ENCODE measurements at places on chromosomes 16 and 17. TPM values are rescaled to one million over a fixed set of nuclear protein-coding genes. Genes with fewer than 3 reads are reported as not detected.

The ZNF768 gene
- polyA plus RNA-seq: 70.4 TPM

The GLYR1 gene
- polyA plus RNA-seq: 123 TPM

- no peak for DNase-seq
These were observed 15.5 kb upstream of the NFATC3 start for GRCh38 chr16:68069511-68070248.

The HERPUD1 gene
- 129 TPM for polyA plus RNA-seq

DNA sequence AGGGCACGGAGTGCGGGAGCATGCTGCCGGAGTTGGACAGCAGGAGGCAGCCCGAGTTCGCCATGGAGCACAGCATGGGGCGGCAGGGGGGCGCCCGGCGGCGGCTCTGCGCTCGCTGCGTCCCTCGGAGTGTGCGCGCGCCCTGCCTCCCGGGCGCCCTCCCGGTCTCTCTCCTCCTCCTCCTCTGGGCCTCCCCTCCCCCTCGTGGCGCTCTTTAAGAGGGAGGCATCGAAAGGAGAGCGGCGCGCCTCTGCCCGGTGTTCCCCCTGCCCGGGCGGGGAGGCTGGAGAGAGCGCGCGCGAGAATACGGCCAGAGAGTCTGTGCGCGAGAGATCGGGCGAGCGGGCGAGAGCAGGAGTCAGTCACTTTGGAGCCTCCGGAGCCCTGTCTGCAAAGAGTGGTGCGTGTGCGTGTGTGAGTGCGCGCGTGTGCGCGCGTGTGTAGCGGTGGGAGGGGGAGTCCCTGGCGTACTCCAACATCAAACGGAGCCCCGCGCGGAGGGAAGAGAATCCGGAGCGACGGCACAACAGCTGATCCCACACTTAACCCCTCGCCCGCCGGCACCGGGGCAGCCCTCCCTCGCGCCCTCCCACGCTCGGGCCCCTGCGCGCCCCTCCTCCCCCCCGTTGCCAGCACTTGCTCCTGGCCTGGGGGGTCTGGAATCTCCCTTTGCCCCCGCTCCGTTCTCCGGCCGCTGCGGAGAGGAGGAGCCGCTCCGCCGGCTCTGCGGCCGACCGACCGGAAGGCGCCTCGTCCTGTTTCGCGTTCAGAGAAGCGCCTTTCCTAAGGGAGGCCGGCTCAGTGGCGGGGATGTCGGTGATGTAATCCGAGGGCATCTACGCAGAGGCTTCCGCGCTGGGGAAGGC, 108.9 kb downstream of the ENGASE start:
- peak; percentile 49 for DNase-seq

The DLG4 gene
- polyA plus RNA-seq: 32.1 TPM

DNA sequence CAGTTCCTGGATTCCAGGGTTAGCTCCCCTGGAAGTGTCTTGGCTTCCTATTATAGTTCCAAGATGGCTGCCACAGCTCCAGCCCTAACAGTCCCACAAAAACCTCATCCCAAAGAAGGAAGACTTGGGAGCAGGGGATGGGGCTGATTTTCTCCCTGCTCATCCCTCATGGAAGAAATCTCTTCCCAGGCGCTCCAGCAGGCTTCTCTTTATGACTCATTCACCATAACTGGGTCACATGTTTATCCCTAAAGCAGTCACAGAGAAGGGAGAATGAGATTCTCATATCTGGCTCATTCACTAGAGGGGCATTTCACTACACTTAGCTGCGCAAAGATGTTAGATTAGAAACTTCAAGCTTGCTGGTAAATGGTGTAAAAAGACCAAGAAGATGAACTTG, 206.5 kb upstream of the IRX3 start:
- no peak for DNase-seq

The ASIC2 gene
- polyA plus RNA-seq: 4.1 TPM

DNA sequence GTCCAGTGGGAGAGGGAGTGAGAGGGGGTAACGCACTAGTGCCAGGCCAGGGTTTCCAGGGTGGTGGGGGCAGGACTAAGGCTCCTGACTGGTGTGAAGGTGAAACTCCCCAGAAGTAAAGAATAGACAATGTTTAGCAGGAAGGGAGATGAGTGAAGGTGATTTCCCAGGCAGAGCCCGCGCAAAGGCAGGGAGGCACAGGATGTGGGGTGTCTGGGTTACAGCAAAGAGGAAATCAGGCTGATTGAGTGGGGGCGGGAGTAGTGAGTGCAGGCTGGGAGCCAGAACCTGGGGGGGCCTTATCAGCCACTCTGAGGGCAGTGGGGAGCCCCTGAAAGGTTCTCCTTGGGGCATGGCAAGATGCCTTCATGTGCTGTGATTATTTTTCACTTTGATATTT, 167.5 kb downstream of the UTP18 start:
- DNase-seq: no peak

The CIAO2B gene
- polyA plus RNA-seq: 99.3 TPM

The KRTAP4-1 gene
- polyA plus RNA-seq: not detected

DNA sequence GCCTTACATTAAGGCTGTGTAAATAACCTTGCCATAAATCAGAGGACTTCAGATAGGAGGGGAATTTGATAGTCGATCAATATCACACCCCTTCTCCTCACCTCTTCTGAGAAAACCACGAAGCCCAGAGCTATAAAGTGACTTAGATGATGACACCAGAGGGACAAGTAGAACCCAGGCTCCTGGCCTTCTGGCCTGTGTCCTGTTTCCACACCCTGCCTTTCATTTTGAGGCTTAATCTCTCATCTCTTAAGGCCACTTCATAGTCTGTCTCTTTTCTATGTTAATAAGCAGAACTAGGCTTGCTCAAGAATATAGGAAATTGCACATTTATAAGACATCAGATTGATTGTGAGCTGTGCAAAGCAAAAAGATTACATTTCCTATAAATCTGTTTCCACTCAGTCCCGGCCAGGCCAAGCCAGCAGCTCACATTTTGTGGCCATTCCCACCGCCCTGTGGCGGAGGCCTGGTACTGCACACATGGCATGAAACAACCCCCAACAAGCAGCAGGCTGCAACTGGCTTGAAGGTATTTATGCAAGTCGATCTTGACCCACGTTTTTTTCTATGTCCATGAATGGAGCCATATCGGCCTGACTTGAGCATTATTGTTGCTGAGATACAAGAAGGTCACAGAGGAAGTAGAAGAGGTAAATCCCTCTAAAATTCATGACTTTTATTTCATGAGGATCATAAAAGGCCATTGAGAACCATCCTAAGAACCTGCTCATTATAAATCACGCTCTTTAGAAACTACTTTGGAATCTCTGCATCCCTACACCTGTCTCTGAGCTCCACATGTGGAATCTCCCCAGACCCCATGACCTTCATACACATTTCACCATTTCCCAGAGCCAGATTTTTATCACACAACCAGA, 93.7 kb downstream of the PMP22 start:
- DNase-seq: peak; percentile 72

Data from renal pelvis (tissue), 12 donors.